ENCODE measurements at places on chromosomes 6 and 20.

GRCh38 chr6:36368921-36369865, 18.3 kb downstream of the ETV7 start:
- DNase-seq = no peak

DNA sequence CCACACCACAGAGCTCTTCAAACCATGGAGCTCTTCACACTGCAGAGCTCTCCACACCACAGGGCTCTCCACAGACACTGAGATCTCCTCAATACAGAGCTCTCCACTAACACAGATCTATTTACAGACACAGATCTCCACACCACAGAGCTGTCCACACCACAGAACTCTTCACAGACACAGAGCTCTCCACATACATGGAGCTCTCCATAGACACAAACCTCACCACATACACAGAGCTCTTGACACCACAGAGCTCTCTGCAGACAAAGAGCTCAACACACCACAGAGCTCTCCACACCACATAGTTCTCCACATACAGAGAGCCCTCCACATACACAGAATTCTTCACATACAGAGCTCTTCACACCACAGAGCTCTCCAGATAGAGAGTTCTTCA, 53.0 kb downstream of the ERMARD start:
- no peak for DNase-seq

- no peak for DNase-seq
Observed at GRCh38 chr6:19102936-19103335, 715.8 kb downstream of the RNF144B start.

GRCh38 chr6:167660944-167661551, 165.7 kb upstream of the AFDN start:
- DNase-seq = no peak

DNA sequence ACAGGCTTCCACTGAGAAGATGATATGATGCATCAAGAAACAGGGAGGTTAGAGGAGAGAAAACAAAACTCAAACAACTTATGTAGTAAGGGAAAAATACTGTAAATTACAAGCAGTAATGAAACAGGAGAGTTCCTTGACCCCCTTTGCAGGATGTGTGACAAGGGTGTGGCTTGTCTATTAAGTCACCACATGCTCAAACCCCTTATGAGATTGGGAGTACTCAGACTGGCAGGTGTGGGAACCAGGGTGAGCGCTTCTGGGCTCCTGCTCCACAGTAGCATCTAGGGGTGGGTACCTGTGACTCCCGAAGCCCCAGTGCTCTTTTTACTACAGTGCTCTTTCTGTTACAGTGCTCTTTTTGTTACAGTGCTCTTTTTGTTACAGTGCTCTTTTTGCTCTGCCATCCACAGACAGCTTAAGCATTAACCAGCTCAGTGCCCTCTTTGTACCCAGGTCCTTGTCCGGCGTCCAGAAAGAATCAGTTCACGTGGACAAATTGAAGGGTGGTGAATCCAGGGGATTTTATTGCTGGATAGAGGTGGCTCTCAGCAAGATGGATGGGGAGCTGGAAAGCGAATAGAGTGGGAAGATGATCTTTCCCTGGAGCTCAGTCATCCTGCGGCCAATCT, 28.7 kb downstream of the OLIG3 start:
- no peak for DNase-seq

DNA sequence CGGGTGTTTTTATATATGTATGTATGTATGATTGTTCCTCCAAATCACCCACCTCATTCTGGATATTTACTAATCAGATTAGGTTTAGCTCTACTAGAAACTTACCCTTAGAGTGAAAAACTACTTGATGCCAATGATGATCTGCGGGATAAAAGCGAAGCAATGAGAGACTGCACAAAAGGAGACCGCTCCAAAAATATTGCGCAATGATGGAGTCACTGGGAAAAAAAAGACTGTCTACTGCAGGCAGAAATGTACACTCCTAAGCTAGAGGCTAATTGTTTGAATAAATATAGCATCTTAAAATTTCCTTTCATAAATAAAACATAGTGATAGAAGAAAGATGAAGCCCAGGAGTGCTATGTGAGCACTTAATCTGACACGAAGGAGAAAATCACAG, 7.3 kb downstream of the RAB32 start:
- no peak for DNase-seq

DNA sequence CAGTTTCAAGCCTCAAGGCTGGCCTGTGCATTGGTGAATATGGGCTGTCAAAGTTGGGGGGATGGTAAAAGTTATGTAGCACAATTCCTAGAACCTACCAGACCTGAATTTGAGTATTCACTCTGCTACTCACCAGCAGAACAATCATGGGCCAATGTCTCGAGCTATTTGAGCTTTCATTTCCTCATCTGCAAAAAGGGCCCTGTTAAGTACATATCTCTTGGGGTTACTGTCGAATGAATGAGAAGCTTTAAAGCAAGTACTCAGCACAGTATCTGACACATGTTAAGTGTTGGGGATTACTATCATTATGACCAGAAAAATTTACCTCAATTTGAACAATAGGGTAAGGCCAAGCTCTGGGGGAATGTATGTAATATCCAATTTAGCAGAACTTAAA, 13.5 kb upstream of the ENPP4 start:
- no peak for DNase-seq

- no peak for DNase-seq
Observed at GRCh38 chr6:2674857-2675256, 75.9 kb downstream of the MYLK4 start.

DNA sequence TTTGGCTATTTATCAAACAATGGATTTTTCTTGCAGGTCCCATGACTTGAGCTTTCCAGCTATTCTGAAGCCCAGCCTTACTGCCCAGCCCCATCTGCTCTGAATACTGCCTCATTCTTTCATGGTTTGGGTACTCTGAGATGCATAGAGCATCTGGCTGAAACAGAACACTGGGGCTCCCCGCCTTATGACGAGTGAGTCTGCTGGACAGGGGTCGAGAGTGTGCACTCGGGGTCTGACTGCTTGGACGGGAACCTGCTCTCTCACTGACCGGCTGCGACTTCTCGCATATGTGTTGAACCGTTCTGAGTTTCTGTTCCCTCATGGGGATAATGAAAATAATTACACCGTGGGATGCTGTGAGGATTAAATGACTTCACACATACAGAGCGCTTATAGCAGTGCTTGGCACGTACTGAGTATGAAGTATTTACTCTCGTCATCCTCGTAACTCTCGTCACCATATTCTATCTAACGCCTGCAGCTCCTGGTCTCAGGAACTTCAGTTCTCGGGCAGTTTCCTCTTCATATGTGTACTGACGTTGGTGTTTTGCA, 59.5 kb upstream of the MPC1 start:
- DNase-seq = no peak

All from CD4-positive, alpha-beta T cell treated with Interleukin-4 for 4 hours (primary cell).